Stimulated activated CD8-positive, alpha-beta memory T cell treated with anti-CD3 and anti-CD28 coated beads, Interleukin-15, amount 100 ng/mL, for 24 hours (primary cell): ENCODE measurements at places on chromosomes 3 and 15.

DNA sequence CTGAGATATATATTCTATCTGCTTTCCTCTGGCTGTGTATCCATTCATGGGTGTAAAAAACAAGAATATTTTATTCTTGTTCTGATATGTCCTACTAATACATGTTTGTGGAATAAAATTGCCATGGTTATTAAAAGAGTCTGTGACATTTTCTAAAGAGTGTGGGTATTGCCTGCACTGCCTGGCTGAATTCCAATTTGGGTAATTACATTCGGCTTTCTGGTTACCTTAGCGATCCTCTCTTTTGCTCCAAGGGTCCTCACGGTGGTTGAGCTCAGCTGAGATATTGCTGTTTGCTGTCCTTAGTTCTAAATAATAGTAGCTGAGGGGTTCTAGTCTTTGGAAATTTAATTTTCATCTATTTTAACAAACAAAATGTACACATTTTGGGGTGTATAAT lies 301.4 kb upstream of the DNAJC19 start:
- no peak for DNase-seq

GRCh38 chr15:101324524-101325177 lies 29.6 kb upstream of the SNRPA1 start:
- DNase-seq: no peak

GRCh38 chr15:75156326-75157215 lies 45.1 kb upstream of the C15orf39 start:
- DNase-seq: no peak

- no peak for DNase-seq
Measured at GRCh38 chr3:118981494-118982134, 53.0 kb downstream of the IGSF11 start.

GRCh38 chr15:39741258-39741657 lies 41.4 kb downstream of the FSIP1 start:
- DNase-seq: no peak

DNA sequence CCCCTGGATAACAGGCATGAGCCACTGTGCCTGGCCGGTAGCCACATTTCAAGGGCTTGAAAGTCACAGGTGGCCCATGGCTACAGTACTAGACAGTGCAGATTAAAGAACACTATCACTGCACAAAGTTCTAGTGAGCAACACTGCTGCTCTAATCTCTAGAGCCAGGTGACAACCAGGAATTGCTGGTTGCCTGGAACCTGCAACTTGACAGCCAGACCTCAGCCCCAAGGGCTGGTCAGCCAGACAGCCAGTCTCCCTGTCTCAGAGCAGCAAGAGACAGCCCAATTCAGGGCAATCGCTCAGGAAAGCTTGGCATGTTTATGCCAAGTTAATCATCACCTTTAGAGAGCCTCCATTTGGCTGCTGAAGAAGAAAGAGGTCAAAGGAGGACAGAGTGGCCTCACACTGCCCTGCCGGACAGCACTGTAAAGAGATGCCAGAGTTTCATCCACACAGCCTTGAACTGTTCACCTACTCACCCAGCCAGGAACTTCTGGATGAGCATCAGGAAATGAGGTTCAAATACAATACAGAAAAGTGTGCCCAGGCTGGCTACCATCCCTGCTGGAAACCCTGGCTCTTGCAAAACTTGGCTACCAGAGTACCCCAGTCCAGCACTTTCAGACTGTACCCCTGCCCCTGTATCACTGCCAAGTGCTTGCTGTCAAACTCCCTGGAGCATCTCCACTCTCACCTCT lies 6.0 kb downstream of the CCDC12 start:
- no peak for DNase-seq

DNA sequence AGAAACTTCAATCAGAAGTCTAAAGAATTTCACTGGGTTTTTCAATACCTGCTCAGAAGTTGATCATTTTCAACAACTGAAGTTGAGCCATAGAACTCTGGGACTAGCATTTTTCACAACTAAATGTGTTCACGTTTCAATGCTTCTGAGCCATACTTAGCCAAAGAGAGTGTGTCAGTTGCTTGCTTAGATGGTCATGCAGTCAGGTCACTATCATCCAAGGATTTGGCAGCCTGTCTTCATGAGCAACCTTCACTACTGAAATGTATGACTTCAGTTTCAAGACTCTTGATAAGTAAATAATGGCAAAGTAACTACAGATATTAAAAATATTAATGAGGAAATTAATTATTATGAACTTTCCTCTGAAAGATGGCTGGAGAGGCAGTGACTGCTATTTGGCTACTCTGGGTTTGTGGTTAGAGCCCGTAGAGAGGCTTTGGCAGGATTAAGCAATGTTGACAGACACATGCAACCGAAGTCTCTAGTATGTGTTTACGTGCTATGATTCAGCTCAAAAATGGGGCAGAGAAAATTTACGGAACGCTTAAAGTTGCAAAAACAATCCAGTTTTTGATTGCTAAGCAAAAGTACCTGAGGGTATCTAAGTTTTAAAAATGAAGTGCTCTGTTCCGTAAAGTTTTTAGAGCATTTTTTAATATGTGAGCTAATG lies 133.8 kb downstream of the GMNC start:
- no peak for DNase-seq

- DNase-seq: no peak
Measured at GRCh38 chr3:9499455-9500107, 54.0 kb downstream of the LHFPL4 start.

DNA sequence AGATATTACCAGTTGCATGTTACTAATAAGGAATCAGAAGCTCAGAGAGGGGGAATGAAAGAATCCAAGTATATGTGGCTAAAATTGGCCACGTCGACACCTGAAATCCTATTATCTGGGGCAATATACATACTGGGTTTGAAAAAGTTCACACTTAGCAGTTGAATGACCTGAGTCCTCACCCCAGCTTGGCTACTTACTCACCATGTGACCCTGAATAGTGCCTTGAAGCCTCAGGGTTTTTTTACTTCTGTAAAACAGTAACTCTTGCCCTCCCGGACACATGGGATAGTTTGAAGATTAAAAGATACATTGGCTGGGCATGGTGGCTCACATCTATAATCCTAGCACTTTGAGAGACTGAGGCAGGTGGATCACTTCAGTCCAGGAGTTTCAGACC lies 342.2 kb upstream of the TPRG1 start:
- no peak for DNase-seq

DNA sequence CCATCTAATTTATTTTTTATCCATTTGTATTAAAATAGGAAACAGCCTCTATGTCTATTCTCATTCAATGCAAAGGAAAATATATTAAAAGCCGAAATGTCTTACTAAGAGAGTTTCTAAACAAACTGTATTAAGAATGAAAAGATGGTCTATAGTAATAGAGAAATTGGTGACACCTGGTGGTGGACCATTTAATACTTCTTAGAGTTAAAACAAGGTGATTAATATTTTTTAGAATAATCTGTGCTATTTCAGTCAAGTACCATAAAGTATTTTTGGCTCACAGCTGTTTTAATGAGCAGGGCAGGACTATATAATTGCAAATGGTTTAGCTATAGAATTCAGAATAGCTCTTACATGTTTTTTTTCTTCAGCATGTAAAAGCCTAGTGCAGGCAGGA lies 55.7 kb downstream of the SYNPR start:
- no peak for DNase-seq

- DNase-seq: no peak
Measured at GRCh38 chr15:66714543-66714981, 12.5 kb downstream of the SMAD6 start.

DNA sequence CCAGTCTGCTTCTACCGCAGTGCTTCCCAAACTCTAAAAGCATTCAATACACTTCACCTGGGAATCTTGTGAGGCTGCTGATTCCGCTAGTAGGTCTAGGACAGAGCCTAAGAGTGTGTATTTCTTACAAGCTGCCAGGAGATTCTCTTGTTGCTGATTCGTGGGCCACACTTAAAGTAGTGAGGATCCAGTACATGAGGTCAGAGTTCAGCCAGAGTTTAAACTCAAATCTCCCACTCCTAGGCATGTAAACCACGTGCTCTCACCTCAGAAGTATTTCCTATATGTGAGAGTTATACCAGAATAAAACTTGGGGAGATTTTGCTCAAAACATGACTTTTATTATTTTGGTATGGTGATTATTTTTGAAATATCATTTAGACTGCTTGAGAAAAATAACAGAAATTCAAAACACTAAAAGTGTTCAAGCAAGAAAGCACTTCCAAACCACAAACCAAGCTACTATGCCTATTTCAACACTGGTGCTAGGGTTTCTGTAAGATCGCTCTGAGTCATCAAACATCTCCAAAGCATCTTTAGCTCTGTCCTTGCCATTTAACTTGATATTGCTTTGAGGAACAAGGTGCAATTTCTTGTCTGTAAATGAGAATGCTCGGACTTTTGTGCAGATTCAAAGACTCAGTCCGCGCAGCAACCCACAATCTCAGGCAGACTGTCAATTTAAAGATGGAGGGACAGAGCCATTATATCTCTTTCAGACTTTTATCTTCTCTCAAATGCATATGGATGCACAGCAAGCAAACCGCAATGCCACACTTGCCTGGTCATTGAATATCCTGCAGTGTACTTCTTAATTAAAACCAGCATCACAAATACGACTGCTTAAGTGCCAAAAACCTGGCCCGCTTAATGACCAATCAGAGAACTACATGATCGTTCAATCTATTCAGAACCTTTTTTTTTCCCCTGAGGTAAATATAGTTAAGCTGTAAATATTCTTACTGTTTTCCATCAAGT lies 59.8 kb downstream of the AGTR1 start:
- no peak for DNase-seq

DNA sequence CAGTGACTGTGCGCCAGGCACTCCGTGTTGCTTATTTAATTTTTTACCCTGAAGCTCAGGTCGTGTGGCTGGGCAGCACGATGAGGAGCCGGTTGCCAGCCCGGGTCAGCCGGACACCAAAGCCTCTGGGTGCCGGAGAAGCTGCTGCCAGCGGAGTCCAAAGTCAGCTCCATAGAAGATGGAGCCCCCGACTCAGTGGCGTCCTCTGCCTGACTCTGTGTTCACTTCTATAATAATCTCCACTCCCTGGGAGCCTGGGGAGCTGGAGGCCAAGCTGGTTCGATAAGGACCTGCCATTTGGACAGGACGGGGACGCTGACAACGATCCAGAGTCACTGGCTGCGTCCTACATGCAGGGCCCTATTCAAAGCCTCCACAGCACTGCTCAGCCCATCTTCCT lies 78.6 kb downstream of the VGLL4 start:
- no peak for DNase-seq

DNA sequence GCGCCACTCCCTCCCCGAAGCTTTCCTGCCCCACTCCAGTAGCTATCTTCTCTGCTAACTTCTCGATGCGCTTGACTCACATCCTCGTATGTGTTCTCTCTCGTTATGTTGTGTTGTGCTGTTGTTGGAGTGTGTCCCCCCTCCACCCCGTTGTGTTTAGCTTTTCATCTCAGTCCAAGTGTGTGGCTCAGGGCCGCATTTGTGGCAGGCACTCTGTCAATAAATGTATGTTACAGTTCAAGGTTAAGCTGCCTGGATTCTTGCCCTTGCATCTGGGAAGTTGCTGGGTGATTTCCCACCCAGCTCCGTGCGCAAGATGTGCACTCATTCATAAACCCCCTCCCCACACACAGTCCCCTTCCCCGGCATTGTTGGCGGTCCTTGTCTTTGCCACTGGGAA lies 71.9 kb downstream of the PGPEP1L start:
- DNase-seq: no peak

DNA sequence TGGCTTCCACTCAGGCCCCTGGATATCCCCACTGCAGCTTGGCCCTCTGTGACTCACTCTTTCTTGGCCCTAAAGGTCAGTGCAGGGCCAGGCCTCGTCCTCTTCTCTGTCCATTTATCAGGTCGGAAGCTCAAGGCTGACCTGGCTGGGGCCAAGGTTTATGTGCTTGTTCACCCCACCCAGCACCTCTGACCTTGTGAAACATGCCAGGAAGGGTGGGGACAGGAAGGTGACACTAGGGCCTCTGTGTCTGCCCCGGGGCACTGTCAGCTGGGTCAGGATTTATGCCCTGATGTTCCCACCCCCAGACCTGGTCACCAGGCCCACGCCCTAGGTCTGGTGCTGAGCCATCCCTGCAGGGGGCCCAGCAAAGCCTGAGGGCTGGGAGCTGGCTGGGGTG lies 103.8 kb downstream of the FBLN2 start:
- DNase-seq: no peak

DNA sequence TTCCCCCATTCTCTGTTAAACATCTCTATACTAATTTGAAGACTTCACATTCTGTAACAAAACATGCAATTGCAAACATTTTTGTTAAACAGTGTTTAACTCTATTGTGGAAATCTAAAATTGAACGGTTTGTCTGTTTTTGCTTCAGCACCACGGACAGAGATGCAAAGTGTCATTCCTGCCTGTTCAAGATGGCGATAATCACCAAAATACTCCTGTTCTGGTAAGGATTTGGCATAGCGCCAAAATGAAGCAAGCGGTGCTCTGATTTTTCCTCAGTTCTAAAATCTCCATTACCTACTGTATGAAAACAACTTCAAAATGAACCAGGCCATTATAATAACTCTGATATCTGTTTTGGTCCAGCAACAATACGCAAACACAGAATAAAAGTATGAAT lies 129.7 kb upstream of the TUSC7 start:
- no peak for DNase-seq

DNA sequence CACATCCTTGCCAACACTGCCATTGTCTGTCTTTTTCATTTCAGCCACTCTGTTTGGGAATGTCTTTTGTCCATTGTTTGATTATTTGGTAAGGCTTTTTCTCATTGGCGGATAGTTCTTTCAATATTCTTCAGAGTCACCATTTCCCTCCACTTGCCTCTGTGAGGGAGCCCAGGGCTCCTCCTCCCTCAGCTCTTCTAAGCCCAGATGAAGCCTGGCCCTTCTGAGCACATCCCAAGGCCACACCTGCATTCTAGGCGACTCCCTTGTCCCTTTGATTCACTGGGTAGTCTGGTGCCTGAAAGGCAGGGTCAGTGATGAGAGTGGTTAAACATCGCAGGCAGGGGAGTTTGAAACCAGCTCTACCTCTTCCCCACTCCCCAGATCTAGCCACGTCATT lies 12.4 kb upstream of the LTF start:
- DNase-seq: no peak

- no peak for DNase-seq
Measured at GRCh38 chr3:177694316-177694715, 497.0 kb upstream of the TBL1XR1 start.

GRCh38 chr15:57196865-57197264 lies 179.4 kb upstream of the CGNL1 start:
- DNase-seq: no peak

- no peak for DNase-seq
Measured at GRCh38 chr3:183100376-183100775, 1.1 kb upstream of the MCCC1 start.

DNA sequence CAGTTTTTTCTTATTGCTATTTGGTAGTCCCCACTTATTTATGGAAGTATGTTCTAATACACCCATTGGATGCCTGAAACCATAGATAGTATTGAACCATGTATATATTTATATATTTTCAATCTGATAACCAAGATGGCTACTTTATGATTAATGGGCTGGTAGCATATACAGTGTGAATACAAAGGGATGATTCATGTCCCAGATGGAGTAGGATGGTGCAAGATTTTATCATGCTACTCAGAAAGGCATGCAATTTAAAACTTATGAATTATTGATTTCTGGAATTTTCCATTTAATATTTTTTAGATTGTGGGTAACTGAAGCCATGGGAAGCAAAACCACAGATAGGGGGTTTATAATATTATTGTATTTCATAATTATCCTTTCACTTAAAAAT lies 35.2 kb downstream of the AP4E1 start:
- no peak for DNase-seq
